Coronary artery (tissue), 2 donors: ENCODE measurements at places on chromosomes 11 and 22.

- no peak for DNase-seq
These were observed 14.8 kb upstream of the SPATA19 start for GRCh38 chr11:133860151-133860550.

DNA sequence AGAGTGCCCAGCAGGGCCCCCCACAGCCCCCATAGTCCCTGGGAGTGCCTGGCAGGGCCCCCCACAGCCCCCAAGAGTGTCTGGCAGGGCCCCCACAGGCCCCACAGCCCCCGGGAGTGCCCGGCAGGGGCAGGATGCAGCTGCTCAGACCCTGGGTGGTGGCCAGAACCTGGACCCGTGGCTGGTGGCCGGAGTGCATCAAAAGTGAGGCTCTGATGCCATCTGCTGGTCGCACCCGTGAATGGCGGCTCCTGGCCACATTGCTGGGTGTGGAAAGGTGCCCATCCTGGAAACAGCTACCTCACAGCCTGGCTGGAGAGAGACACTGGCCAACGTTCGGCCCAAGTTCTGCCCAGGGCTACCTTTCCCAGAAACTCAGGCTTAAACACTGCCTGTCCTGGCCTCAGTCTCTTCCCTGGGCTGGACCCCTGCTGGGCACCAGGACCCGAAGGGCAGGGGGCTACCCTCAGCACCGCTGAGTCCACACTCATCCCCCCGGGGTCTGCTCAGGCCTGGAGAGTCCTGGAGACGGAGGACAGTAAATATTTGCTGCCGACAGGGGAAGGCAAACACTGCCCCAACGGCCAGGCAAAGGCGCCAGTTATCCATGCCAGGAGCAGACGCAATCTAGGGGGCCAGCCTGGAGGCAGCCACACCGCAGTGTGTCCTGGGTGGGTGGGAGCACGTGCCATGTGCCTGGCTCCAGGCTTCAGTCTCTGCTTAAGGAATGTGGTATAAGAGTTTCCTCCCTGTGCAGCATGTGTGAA, 4.4 kb downstream of the INS start:
- DNase-seq = no peak

- DNase-seq = no peak
These were observed 9.1 kb downstream of the WT1 start for GRCh38 chr11:32426192-32426591.

GRCh38 chr11:132032555-132032954, 662.1 kb downstream of the NTM start:
- no peak for DNase-seq

GRCh38 chr22:33867118-33867866, 53.0 kb downstream of the LARGE1 start:
- no peak for DNase-seq

DNA sequence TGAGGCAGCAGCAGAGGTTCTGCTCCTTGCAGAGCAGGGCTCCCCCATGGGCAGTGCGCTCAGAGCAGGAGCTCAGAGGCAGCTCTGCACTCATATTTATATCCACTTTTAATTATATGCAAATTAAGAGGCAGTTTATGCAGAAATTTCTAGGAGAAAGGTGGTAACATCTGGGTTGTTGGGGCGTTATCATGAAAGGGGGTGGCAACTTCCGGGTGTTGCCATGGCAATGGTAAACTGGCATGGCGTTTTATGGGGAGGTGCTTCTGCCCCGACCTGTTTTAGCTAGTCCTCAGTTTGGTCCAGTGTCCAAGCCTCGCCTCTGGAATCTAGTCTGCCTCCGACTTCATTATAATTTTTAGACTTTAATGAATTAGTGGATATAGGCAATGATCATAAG, 1191.7 kb downstream of the TBC1D22A start:
- DNase-seq = no peak

DNA sequence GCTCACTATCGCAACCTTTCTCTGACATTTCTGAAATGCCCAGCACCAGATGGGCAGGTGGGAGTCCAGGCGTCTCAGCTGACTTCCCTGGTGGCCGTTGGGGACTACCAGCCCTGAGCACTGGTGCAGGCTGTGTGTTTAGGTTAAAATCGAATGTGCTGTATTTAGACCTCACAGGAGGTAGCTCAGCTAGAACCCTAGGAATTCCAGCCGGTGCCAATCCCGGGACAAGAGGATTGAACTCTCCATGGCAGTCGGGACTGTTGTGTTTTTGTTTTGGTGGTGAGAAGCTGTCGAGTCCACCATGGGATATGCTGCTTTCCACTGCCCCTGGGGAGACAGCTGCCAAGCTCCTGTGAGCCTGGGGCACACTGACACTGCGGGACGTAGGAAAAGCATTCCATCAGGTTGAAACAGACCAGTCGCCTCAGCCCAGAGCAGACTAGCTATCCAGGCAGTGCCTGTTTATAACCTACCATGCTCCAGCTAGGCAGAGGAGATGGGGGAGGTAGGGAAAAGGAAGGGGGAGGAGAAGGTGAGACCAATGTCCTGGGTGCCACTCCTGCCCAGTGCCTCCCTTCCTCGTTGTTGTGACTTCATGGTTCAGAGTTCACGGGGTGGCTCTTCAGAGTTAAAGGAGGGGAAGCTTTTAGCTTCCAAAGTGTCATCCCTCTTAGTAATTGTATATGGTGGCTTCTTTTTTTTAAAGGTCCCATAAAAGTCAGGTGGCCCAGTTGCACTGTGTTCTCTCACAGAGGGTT, 53.0 kb downstream of the MICAL2 start:
- peak; percentile 96 for DNase-seq

DNA sequence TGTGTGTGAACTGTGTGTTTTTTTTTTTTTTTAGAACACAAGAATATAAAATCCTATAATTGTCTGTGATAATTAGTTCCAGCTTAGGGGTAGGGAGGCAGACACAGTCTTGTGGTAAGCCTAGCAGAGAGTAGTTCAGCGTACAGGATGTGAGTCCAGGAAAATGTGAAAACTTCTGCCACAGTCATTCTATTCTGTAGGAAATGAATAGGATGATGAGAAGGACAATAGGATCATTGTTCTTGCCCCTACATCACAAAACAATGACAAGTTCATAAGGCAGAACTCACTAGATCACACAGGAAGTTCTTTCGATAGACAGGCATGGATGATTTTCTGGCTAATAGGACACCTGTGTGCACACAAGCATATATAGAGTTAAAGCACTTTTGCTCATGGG, 132.2 kb downstream of the NAV2 start:
- no peak for DNase-seq

DNA sequence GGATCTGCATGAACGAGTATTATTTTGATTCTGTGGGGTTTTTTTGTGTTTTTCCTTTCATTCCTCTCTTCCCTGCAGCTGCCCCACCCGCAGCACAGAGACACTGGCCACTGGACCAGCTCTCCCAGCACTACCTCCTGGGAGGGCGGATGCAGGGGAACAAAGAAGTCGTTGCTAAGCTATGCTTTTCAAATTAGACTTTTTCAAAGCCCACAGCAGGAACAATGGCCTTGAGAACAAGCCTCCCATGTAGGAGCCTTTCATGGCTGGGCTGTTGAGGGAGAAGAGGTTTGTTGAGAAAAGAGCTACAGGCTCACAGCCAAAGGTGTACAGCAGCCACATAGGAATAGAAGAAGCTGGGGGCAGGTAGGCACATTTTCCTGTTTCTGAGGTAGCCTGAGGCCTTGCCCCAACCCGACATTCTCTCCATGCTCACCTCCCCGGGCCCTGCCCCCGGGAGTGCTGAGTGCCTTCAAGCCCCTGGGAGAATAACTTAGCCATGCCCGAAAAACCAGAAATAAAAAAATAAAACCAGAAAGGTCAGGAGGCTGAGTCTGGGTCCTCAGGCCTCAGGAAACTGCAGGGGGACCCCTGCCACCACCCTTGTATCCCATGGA, 20.5 kb upstream of the SYT12 start:
- DNase-seq = no peak

GRCh38 chr22:29458551-29458950, 20.2 kb downstream of the RFPL1 start:
- no peak for DNase-seq

- DNase-seq = no peak
These were observed 49.6 kb upstream of the E2F8 start for GRCh38 chr11:19290356-19290755.

DNA sequence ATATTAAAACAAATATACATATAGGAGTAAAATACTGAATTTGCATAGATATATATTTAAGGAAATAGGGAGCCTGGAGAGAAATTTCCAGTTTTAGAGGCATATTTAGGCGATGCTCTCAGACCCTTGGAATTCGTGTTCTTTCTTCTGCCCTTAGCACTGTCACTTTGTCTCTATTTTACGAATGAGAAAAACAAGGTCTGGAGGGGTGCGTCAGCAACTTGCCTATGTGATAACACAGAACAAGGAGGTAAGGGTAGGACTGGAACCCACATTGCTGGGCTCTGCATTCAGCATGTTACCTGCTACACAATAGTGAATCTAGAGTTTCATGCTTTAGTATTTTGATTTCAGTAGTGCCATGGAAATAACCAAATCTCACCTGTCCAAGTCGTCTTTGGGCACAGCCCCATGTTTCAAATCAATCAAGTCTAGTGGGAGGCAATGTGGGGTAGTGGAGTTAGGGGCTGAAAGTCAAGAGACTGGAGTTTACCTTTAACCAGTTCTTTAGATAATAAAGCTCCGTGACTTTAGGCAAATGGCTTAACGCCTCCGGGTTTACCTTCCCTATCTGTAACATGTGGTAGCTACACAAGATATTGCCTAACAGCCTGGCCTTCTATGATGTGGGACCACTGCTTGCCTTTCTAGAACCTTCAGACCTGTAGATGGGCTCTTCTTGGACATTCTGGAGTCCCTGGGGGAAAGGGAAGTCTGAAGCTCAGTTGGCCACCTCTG, 44.8 kb upstream of the AMPD3 start:
- no peak for DNase-seq

DNA sequence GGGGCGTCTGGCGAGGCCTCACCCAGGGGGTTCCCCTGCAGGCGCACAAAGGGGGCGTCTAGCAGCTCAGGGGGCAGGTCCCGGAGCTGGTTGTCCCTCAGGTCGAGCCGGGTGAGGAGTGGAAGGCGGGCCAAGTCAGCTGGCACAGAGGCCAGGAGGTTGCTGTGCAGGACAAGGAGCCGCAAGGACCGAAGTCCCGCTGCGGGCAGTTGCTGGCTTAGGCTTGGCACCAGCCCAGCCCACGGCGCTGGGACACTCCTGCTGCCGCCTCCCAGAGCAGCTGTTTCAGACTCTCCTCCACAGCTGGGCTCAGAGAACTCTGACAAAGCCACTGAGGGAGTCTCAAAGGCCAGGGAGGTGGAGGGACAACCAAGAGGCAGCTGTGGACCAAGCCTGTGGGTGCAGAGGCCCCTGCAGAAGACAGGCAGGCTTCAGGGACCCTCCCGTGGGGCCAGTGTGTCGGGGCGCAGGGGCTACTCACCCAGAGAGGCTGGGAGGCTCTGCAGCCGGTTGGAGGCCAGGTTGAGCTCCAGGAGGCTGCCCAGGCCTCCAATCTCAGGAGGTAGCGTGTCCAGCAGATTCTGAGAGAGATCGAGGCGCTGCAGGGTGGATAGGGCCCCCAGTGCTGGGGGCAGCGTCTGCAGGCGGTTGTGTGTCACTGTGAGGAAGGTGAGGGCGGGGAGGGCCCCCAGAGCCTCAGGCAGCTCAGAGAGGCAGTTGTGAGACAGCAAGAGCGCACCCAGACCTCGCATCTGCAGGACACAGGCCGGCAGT, 2.2 kb downstream of the PIDD1 start:
- DNase-seq = no peak

DNA sequence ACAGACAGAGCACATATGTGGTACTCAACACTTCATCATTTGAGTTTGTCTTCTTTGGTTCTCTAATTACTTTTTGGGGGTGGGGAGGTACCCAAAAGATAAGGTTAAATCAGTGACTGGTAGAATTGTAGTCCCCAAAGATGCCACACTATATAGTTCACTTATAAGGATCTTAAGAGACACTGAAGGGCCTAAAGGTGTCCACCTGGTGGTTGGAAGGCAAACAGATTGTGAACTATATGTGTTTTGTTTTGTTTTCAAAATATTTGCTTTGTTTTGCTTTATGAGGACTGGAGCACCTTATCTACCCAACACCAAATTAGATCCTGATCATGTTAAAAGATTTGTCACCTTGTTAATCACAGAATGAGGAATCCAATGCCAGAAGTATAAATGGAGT, 136.1 kb downstream of the DCDC1 start:
- no peak for DNase-seq

GRCh38 chr11:117795638-117796455, 1.2 kb downstream of the DSCAML1 start:
- no peak for DNase-seq

DNA sequence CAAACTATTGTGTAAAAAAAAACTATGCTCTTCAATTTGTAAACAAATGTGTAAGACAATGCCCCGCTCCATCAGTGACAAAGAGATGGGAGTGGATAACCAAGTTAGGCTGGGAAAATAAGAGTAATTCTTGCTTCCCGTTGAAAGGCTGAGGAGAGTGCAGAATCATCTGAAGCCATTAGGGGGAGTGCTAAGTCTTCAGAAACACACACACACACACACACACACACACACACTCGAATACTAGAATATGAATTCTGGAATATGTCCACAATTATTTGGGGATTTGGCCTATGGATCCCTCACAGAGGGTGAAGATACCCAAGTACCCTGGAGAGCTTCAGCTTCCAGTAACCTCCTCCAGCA, 27.8 kb upstream of the ROBO3 start:
- peak; percentile 70 for DNase-seq

GRCh38 chr11:36628765-36629244, 30.8 kb upstream of the RAG2 start:
- DNase-seq = no peak

GRCh38 chr11:110919241-110919922, 207.1 kb upstream of the ARHGAP20 start:
- DNase-seq = no peak

GRCh38 chr22:29071261-29072045, 1.4 kb upstream of the KREMEN1 start:
- DNase-seq = no peak

DNA sequence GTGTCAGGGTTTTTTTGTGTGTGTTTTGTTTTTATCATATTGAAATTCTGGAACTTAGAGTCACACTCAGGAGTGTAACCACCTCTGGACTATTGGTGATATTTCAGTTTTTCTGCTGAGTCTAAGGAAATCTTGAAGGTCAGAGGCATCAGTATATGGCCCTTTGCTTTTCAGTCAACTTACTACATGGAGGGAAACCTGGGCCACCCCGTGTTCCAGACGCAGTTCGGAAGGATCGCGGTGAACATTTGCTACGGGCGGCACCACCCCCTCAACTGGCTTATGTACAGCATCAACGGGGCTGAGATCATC, 19.9 kb downstream of the UPB1 start:
- no peak for DNase-seq

GRCh38 chr22:27298742-27299141, 502.8 kb downstream of the MN1 start:
- DNase-seq = no peak

GRCh38 chr11:87428266-87428665, 390.5 kb downstream of the TMEM135 start:
- no peak for DNase-seq

- no peak for DNase-seq
These were observed 62.5 kb upstream of the OR4B1 start for GRCh38 chr11:48154151-48154550.
